Posterior cingulate gyrus (tissue), 11 donors: ENCODE measurements at places on chromosomes 12 and 14.

DNA sequence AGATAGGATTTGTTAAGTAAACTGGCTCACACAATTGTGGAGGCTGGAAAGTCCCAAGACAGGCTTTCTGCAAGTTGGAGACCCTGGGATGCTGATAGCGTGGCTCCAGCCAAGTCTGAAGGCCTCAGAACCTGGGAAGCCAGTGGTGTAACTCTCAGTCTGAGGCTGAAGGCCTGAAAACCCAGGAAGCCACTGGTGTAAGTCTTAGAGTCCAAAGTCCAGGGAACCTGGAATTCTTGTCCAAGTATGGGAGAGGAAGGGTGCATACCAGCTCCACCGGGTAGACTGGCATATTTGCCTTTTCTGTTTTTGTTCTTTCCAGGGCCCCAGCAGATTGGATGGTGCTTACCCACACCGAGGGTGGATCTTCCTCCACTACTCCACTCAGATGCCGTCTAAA is 18.1 kb downstream of the GMFB start:
- no peak for DNase-seq

DNA sequence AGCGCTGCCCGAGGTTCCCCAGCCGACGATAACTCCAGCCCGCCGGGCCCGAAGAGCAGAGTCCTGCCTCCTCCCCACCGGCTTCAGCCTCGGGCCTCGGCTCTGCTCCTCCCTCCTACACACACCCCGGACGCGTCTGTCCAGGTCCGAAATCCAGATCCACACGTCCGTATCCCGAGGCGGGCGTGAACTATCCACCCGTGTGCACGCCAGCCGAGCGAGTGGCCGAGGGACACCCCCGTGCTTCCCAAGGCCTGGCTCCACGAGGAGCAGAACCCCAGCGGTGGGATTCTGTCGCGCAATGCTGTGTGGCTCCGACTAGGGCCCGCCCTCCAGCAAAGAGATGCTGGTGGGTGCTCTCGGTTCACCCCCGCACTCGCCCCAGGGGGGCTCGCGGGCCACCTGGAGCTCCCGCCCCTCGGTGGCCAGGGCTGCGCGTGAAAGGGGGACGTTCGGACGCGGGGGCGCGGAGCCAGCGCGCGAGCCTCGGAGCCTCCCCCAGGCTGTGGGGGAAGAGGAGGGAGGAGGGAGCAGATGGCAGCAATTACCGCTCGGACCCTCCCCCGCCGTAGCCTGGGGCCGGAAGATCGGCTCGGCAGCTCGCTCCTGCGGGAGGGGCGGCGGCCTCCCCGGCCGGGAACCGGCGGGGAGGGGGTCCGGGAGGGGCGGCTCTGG is 18.9 kb upstream of the ANKRD33 start:
- DNase-seq = no peak

- DNase-seq = no peak
These were observed 328.1 kb downstream of the ATP23 start for GRCh38 chr12:58269476-58269875.

- DNase-seq = no peak
These were observed 18.5 kb upstream of the TBX3 start for GRCh38 chr12:114702462-114702861.

DNA sequence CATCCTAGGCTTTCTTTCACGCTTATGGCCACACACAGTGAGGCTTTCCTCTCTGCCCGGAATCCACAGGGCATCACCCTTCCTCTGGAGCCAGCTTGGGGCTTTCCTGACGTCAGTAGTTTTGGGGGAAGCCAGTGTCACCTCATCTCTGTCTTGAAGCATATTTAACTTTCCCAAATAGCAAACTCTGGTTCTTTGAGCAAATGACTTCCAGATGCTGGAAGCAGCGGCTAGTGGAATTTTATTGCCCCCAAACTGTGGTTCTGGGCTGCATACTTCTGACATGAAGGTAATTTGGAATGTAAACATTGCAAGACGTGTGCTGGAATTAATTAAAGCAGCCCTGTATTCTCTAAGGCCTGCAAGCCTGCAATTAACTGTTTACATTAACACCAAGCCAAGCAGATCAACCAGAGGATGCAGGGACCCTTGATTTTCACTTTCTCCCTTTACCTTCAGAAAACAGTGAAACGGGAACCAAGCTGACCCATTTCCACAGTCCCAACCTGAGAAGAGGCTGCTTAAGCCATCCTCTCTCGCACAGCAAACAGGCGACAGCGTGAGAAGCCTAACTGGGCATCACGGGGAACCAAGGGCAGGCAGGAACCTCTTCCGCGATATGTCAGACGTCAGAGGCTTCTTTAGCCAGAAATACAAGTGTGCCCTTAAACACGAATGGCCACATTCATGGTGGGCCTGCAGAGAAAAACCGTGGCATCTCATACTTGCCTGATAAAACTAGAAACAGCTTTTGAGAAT is 258.4 kb downstream of the CACNA1C start:
- no peak for DNase-seq

- no peak for DNase-seq
These were observed 185.8 kb upstream of the NUDT4 start for GRCh38 chr12:93191956-93192355.

DNA sequence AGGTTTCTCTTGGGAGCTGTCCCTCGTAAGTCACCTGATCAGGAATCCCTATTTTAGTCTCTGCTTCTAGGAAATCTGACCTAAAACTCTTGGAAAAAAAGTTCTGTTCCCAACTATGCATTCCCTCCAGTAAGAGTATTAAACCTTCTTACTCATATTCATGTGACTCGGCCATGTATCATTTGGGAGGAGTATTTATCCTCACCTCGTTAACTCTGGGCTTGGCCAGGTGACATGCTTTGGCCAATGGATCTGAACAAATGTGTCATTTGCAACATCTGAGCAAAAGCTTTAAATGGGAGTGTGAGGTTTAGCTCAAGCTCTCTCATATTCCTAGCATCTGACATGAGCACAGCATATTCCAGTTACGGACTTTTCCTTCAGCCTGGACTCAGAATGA is 226.8 kb downstream of the NUAK1 start:
- DNase-seq = no peak

- no peak for DNase-seq
These were observed 239.1 kb downstream of the SSPN start for GRCh38 chr12:26434299-26435068.

GRCh38 chr14:53376064-53376463 is 222.9 kb upstream of the DDHD1 start:
- DNase-seq = no peak

DNA sequence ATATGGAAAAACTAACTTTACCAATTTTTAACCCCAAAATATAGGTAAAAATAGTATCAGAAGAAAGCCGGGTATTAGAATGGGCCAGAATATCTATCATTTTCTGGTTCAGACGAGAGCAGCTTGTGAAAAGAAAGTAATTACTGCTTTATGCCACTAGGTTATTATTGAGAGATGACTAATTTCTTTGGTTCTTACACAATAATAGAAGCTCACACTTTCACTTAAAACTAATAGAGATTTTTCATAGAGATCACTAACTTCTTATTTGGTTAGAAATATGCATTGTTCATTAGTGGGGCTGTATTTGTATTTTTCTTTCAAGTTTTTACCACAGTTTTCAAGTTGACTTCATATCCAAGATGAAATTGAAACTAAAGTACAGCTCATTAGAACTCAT is 1241.2 kb upstream of the FLRT2 start:
- DNase-seq = no peak

- no peak for DNase-seq
These were observed 1027.2 kb upstream of the TMEM132C start for GRCh38 chr12:127239781-127240180.

GRCh38 chr12:23771240-23771949 is 178.1 kb downstream of the SOX5 start:
- DNase-seq = peak; percentile 83

DNA sequence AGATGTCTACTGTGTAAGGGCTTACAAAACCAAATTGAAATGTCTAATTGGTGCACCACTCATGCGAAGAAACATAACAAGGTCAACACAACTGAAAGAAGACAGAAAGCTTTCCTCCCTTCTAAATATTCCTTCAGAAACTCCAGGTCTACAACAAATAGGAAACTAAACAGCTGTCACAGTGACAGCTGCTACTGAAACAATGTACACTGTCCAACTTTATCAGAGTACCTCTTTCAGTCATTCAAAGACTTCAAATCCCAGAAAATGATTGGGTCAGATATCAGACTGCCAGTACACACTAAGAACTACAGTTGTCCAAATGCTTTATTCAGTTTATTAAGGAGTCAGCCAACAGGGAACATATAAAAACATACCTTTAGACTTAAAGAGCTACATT is 35.2 kb downstream of the CEP128 start:
- no peak for DNase-seq

GRCh38 chr12:51777457-51777856 is 71.1 kb downstream of the FIGNL2 start:
- no peak for DNase-seq

GRCh38 chr12:128761379-128761790 is 62.4 kb downstream of the SLC15A4 start:
- DNase-seq = no peak

DNA sequence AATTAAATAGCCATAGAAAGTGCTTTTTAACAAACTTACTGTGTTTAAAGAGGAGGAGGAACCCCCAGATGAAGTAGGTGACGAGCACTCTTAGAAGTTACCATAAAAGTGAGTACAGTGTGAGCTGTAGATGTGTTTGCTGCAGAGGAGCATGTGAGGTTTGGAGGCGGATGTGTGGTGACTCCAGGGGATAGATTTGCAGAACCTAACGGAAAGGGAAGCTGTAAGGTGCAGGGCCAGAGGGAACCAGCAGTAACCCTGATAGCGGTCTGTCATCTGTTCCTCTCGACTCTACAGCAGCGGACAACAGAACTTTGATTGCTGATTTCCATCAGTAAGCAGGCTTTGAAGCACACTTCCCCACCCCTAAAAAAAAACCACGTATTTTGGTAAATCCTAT is 5.2 kb downstream of the CALM1 start:
- DNase-seq = no peak

DNA sequence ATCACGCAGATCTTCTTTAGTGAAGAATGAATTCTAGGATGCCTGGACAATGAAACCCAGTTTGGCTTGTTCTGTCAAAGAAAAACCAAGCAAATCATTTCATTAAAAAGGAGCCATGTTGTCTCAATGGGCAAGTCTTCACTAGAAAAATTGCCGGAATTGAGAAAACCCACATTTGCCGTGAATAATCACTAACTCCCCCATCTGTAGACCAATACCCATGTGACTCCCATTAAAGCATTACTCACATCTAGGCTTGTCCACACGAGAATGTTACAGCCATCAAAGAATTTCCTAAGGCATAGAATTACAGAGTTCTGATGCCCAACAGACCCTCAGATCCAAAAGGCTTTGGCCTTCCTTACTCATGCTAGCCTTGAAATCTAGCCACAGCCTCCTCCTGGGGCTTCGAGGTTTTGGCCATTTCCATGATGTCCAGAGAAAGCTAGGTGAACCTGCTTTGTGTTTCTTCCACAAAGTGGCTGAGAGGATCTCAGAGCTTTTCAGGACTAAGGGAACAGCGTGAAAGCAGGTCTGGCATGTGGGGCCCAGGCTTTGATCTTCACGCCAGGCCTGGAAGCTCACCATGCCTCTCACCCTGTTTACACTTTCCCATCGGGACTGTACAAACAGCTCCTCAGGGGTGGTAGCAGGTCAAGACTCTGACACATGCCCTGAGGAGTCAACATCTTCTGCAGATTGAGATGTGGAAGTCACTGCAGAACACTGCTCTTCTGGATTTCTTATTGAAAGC is 12.1 kb downstream of the SLC7A8 start:
- DNase-seq = no peak

- no peak for DNase-seq
These were observed 2.4 kb upstream of the MLH3 start for GRCh38 chr14:75053396-75054291.

DNA sequence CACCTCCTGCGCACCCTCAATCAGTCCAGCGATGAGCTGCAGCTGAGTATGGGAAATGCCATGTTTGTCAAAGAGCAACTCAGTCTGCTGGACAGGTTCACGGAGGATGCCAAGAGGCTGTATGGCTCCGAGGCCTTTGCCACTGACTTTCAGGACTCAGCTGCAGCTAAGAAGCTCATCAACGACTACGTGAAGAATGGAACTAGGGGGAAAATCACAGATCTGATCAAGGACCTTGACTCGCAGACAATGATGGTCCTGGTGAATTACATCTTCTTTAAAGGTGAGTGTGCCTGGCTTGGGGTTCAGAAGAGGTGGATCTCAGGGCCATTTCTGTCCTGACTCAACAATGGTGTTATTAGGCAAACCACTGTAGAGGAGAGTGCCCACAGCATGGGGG is 2.6 kb downstream of the SERPINA3 start:
- no peak for DNase-seq

GRCh38 chr14:100610511-100611217 is 23.4 kb upstream of the BEGAIN start:
- peak; percentile 1 for DNase-seq

GRCh38 chr14:53883739-53884138 is 72.9 kb downstream of the BMP4 start:
- DNase-seq = no peak

DNA sequence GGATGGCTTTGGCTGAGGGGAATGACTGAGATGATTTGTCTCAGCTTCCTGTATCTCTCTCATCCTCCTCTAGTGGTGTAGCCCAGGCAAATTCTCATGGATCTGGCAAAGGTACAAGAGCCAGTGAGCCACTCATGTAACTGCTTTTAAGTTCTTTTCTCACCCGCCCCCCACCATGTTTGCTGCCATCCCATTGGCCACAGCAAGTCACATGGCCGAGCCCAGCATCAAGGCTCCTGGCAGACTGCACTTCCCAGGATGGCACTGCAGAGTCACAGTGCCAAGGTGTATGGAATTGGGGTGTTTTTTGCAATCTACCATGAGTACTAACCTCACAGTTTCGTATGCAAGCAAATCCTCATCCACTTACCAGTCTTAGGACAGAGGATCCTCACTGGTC is 50.9 kb downstream of the CHST11 start:
- no peak for DNase-seq

- DNase-seq = no peak
These were observed 33.5 kb downstream of the A2ML1 start for GRCh38 chr12:8855891-8856290.

GRCh38 chr14:92463141-92463540 is 50.4 kb upstream of the RIN3 start:
- no peak for DNase-seq

DNA sequence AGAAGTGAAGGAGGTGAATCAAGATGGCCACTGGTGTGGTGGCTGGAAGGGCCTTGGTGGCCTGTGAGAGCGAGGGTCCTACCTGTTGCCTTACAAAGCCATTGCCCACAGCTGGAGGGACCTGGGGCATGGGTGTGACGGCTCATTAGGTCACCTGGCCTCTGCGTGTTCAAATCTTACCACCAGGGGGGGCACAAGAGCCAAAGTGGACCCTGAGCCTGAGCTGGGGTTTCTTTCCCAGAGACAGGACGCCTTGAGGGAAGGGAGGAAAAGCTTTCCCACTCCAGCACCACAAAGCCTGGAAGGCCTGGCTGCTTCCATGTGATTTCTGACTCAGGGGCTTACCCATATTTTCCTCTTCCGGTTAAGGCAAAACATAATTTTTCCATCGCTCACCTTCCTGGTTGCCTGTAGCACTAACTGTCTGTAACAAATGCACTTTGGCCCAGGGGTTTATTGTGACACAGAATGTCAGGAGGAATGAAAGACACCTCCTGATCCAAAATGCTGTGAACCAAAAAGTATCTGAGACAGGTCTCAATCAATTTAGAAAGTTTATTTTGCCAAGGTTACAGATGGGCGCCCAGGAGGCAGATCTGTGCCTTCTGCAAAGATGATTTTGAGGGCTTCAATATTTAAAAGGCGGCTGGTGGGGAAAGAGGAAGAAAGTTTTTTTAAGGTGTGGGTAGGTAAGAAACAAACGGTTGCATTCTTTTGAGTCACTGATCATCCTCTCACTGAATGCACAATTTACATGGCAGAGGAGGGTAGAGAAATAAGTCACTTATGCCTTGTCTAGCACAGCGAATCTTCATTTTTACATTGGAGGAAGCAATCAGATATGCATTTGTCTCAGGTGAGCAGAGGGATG is 4.3 kb upstream of the CD9 start:
- DNase-seq = peak; percentile 87
